ENCODE measurements at places on chromosomes 5 and 9.

GRCh38 chr5:172093965-172094364, 87.5 kb upstream of the FBXW11 start:
- DNase-seq: no peak

DNA sequence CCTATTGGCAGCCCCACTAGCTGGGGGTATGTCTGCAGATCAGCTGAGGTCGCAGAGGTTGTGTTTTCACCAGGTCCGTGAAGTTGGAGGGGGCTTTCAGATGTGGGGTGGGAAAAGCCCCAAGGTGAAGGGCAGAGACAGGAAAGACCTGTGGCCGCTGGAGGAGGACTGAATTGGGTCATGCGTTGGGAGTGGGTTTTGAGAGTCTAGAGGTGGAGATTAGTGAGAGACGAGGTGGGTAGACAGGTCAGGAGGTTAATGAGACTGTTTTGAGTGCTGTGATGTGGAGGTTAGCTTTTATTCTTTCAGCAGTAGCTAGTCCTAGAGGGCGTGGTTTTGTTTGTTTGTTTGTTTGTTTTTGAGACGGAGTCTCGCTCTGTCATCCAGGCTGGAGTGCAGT, 10.3 kb downstream of the SNX30 start:
- DNase-seq: no peak

GRCh38 chr5:151661968-151662732, 24.6 kb downstream of the SPARC start:
- no peak for DNase-seq

GRCh38 chr5:97547999-97548738, 365.1 kb upstream of the RIOK2 start:
- no peak for DNase-seq

GRCh38 chr9:71490810-71491209, 277.5 kb downstream of the CEMIP2 start:
- DNase-seq: no peak

DNA sequence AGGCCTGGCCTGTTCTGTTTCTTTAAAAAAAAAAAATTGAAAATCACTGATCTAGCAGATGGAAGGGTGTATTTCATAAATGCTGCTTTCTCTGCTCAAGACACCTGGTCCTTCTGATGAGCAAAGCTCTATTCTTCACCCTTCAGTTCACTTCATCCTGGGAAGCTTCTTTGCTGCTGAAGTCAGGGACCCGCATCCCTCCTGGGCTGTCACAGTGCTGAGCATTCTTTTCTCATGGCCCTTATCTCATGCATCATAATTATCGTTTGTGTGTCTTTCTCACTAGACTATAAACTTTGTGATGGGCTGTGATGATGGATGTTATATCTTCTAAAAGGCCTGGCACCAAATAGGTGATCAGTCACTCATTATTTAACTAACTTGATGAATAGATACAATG, 461.0 kb downstream of the GADD45G start:
- DNase-seq: no peak

- DNase-seq: no peak
Measured at GRCh38 chr5:111194925-111195324, 29.3 kb upstream of the CAMK4 start.

GRCh38 chr5:132655821-132656773, 1.9 kb upstream of the IL13 start:
- no peak for DNase-seq

GRCh38 chr5:154850255-154851062, at the start of gene FAXDC2:
FAXDC2 (minus strand) TSS chr5:154850603; CDS start chr5:154838178, 12,425 bp downstream.
- DNase-seq: no peak

DNA sequence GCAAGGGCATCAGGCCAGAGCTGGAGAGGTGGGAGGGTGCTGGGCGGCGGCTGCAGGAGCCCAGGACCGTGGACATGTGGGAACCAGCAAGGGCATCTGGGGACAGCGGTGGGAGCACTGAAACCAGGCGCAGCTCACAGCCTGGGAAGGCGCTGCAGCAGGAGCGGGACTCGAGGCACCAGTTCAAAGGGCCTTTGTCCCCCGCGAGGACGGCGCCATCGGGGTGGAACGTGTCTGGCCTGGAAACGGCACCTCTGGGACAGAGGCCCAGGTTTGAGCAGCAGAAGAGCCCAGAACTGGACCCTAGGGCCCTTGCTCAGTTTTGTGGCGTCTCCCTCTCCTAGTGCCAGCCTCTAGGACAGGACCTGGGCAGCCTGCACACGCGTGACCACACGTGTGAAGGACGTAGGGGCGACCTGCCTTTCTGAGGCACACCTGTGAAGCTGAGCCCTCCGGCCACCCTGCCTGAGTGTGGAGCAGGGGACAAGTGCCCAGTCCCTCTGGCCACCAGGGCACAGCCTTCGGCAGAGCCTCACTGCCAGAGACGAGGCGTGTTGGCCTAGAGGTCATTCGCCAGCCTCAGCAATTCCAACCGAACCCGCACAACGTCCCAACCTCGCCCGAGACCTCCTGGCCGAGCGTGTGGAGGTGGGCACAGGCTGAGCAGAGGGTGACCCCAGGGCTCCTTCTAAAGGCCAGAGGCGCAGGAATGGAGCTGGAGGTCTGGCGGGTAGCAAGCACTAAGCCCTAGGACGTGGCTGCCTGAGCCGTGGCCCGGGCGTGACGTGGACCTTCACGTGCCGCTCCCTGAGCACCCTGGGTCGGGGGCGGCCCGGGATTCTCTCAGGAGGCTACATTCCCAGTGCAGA, 2.2 kb upstream of the TMEM210 start:
- no peak for DNase-seq

- no peak for DNase-seq
Measured at GRCh38 chr5:132020568-132021339, 9.3 kb upstream of the ACSL6 start.
